ENCODE measurements at places on chromosomes 4 and X. TPM values are rescaled to one million over a fixed set of nuclear protein-coding genes. Genes with fewer than 3 reads are reported as not detected.

DNA sequence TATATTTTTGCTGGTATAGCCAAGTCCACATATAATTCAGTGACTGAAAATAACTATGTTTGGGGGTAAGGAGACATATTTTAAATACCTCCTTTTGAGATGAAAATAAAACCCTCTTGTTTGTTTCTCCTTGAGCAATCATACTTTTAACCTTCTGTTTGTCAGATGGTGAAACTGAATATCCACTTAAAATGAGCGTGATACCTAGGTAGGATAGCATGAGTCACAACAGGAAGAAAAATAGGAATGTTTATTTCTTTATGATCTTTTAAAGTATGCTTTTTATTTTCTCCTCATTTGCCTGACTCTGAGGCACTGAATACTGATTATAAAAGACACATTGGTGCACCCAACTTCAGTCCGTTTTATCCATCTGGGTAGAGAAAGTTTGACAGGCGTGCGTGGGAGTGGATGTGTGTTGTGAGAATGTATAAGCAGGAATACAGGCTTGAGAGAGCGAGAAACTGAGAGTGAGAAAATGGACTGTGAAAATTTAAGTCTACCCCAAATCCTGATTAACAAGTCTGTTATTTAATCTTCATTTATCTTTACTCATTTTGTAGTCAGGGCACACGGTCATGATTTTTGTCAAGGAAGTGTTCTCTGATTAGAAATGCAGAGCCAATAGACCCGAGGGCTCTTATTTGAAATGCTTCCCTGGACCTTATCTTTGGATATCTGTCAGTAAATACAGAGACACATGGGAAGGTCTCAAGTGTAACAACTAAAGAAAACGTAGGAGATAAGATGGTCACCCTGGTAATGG lies 62.1 kb upstream of the ANTXR2 start:
- ATAC-seq = no peak

GRCh38 chrX:129769467-129770154 lies 10.1 kb upstream of the SASH3 start:
- ATAC-seq = no peak

DNA sequence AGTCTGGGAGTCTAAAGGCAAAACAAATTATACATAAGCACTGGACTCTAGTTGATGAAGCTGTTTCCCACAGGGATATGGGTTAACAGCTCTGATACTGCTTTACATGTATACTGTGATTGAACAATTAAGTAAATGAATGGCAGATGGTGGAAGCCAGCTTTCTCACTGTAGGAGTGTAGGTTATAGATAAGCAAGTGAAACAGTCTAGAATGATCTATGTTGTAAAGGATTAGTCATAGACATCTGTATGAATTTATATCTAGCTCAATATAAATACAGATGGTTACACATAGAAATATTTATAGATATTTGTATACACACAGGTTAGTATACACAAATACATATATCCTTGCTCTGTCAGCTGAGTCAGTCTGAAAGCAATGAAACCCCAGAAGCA lies 276.1 kb downstream of the PPARGC1A start:
- ATAC-seq = no peak

GRCh38 chrX:130467936-130468335 lies 66.1 kb downstream of the RBMX2 start:
- ATAC-seq = no peak

DNA sequence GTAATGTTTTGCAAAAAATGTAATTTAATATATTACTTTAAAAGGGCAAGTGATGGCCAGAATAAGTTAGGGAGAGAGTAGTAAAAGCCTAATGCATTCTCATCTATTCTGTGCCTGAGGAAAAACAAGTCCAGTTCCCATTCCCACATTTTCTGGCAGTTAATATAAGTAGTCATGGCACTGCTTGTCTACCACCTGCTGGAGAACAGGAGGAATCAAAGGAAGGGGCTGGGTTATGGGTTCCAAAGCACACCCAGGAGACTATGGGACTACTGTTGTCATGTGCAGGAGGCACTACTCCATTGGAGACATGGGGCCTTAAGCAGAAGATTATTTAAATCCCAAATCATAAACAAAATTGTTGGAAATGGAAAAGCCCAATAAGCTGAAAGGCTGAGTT lies 2618.6 kb downstream of the ARAP2 start:
- ATAC-seq = no peak

- ATAC-seq = no peak
Observed at GRCh38 chr4:46370531-46370930, 19.4 kb downstream of the GABRA2 start.

DNA sequence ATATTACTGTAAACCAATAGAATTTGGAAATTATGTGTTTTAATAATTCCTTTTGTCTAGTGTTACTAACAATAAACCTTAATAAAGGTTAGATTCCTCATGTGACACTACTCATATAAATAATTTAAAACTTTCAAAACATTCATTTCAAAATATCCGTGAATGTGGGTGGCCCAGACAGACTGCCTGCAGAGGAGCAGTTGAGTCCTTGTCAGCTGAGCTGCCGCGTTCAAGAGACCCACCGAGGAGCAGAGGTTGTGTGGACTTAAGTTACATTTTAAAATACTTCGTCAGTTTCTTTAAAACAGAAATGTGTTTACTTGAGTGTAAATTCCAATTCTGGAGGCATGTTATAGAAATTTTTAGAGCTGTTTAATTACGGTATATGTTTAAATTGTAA lies 64.2 kb upstream of the HGFAC start:
- ATAC-seq = no peak

DNA sequence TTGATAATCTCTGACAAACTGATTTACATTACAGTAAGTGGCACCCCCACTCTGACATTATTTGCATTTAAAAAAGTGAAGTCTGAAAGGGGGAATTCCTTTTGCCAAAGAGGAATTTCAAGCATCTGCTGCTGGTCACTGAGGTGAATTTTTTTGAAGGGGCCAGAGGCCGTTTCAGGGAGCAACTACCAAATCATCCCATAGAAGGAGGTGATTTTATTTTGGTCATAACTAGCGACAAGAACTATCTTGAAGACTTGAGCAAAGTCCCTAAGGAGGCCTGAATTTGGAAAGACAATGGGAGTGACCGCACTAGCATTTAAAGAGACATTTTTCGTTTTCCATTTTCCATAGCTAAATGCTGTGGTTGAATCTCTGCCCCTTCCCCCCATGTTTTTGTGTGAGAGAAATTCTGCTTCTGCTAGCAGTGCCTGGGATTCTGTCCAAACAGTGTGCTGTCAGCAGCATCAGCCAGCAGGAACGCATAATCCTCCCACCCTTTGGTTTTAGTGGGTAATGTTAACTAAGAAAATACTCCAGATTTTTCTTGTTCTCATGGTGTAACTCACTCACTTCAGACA lies 110.1 kb upstream of the MED14 start:
- no peak for ATAC-seq

GRCh38 chr4:182448281-182449151 lies 205.3 kb downstream of the TENM3 start:
- peak; percentile 92 for ATAC-seq

DNA sequence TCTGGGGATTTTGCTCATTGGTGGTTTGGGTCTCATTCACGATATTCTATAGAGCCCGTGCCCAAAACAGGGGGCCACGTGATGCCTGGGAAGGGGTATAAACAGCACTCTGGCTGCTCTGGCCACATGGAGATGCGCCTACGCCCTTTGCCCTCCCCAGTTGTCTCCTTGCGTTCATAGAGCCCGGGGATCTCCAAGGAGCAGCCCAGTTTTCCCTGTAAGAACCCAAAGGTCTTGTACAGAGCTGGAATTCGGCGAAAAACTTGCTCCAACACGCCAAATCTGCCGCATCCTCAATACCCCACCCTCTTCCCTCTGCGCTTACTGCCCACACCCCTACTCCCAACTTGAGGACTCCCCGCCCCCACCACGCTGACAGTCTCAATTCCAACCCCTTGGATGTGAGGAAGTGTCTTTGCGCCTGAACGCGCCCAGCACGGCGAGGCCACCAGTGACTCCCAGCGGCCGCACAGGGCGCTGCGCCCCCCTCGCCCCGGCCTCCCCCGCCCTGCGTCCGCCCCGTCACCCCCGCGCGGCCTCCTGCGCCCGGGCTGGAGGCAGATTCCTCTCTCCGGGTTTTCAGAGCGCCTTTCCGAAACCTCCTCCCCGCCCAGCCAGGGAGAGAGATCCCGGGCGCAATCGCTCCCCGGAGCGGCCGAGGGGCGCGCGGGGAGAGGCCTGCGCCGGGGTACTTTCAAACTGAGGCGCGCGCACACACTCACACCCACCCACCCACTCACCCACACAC lies at the start of gene NHS:
NHS (plus strand) TSS at position 582 of the 748 bp plus-strand sequence. CDS start 558 bp downstream, outside the sequence.
- peak; percentile 74 for ATAC-seq

- peak; percentile 77 for ATAC-seq
Observed at GRCh38 chrX:14528629-14529289, 577 bp upstream of the GLRA2 start.

GRCh38 chr4:37197899-37198298 lies 46.6 kb upstream of the NWD2 start:
- ATAC-seq = no peak

- no peak for ATAC-seq
Observed at GRCh38 chr4:82268826-82269193, 105.0 kb downstream of the HNRNPD start.

DNA sequence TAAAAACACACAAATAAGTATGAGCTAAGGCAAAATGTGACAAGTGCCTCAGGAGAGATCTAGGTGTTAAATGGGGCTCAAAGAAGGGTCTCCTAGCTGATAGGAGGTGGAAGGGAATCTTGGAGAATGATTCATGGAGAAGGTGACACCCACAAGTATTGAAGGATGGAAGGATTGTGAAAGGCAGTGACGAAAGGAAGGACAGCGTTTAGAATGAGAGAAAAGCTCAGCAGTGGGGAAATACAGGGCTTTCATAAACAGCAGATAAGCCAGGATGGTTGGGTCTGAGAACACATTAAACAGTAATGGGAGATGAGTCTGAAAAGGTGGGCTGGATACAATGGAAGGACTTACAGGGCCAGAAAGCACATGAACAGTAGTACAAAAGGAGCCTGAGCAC lies 11.5 kb downstream of the ANXA5 start:
- no peak for ATAC-seq

- peak; percentile 98 for ATAC-seq
Observed at GRCh38 chrX:47581731-47582647, at the start of gene TIMP1. TSS of gene TIMP1 (plus strand) at chrX:47582436. CDS start at chrX:47583416, 980 bp downstream.

DNA sequence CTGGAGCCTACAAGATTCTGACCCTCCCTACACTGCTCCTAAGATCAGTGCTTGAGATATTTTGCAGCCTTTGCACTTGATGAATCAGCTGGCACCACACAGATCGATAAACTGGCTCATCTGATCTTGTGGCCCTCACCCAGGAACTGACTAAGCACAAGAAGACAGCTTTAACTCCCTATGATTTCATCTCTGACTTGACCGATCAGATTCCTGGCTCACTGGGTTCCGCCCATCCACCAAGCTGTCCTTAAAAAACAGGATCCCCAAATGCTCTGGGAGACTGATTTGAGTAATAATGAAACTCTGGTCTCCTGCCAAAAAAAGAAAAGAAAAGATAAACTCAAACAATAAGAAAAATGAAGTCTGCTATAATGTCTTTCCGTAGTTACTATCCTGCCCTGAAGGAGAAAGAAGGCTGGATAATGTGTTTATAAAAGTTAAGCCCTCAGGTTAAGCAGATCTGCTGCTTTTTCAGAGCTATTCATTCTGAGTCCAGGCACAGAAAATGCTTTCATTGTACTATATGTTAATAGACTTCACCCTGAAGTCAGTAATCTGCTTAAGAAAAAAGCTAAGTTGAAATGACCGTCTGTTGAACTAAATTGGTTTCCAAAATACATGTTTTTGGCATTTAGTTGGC lies 795.2 kb downstream of the TRIML1 start:
- peak; percentile 87 for ATAC-seq

DNA sequence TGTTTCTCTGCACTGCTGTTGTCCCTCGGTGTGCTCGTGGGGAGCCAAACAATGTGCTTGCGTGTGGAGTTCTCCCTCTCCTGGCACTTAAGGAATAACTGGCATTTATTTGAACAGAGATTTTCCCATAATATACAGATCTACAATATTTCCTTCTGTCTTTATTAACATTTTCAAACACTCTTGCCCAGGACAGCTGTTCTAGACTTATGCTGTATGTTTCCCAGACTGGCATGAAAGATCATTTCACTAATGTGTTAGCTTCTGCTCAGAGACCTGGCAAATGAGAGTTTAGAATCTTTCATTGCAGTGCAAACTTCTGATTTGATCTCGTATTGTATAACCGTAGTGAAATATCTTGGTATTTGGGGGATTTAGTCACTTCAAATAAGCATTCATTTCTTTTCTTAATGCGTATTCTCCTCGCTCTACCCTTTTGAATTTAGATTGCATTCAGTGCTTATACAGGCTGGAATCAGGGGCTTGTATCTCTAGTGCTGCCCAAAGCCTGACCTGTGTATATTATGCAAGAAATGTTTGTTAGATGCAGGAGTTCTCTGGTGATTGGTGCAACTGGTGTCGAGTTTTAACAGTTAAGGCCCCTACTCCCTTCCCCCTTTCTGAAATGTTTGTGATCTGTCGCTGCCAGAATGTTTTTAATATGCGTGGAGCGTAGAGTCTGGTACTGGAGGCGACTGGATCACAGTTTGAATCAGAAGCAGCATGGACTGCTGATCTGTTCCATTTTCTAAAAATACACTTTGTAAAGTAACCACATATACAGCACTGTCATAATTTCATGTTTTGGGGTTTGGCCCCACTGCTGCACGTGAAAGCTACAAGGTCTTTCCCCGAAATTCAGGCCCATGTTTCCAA lies 326.3 kb downstream of the ARHGAP10 start:
- no peak for ATAC-seq

DNA sequence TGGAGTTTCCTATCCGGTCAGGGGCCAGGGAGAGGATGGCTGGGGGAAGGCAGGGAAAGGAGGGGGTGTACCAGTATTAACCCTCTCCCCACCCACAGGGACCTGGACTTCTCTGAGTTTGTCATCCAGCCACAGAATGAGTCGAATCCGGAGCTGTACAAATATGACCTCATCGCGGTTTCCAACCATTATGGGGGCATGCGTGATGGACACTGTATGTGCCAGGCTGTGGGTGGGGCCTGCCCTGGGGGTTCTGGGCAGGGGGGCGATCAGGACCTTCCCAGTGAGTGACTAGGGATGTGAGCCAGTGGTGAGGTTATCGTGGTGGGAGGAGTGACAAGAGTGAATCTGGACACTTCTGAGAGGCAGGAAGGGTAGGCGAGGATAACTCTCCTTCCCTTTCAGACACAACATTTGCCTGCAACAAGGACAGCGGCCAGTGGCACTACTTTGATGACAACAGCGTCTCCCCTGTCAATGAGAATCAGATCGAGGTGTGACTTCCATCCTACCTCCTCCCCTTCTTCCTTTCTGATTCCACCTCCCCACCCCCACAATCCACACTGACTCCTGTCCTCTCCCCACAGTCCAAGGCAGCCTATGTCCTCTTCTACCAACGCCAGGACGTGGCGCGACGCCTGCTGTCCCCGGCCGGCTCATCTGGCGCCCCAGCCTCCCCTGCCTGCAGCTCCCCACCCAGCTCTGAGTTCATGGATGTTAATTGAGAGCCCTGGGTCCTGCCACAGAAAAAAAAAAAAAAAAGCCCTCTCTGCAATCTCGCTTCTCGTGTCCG lies 14.6 kb downstream of the USP11 start:
- ATAC-seq = no peak

The HS3ST1 gene
- 3.9 TPM for total RNA-seq

The INPP4B gene
- 62.3 TPM for total RNA-seq

The HOPX gene
- total RNA-seq = 0.54 TPM

The CFAP47 gene
- total RNA-seq = 2.0 TPM

The CCDC110 gene
- total RNA-seq = 1.0 TPM

The LNX1 gene
- total RNA-seq = 13.2 TPM

The SMIM31 gene
- not detected for total RNA-seq

The MAGEA10 gene
- total RNA-seq = not detected

The ARHGAP4 gene
- 5.0 TPM for total RNA-seq

The LAMTOR3 gene
- total RNA-seq = 39.3 TPM
